ENCODE measurements at places on chromosomes 13 and 19.

- DNase-seq = no peak
These were observed 75.8 kb upstream of the UBAC2 start for GRCh38 chr13:99124794-99125316.

GRCh38 chr19:19022380-19022961 is 10.8 kb downstream of the SUGP2 start:
- DNase-seq = no peak

DNA sequence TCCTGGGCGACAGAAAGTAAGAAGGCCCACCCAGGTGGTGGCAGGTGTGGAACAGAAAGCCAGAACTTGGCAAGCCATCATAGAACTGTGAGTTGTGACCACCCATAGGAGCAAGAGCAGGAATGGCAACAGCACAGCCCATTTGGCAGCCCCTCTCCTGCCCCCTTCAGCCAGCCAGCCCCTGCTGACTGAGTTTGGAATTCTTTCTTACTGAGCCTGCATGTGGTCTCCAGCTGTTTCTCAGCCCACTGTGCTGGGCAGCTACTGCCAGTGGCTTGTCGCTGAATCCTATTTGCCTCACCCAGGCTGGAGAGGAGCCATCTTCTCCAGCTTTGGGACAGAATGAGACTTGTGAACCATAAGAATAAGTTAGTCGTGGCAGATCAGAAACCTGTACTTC is 28.3 kb downstream of the CNMD start:
- no peak for DNase-seq

- DNase-seq = no peak
These were observed 844 bp upstream of the RFX1 start for GRCh38 chr19:14006766-14007562.

- DNase-seq = no peak
These were observed 2.3 kb upstream of the GPR12 start for GRCh38 chr13:26762745-26763345.

DNA sequence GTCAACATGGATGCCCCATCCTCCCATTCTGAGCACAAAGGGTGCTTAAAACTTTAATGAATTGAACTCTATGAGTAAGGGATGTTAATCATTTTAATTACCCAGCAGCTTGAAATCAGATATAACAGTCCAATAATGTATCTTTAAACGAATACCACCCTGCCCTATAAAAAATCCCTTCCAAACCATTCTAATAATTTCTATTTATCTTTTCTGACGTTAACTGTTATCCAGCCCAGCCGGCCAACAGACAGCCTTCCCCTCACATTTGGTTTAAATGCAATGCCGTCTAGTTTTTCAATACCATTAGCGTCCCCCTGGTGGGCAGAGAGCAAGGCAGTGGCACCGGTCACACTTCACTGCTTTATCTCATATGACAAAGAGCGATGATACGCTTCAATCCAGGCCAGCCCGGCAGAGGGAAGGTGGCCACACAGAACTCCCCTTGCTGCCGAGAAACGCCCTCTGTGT is 402.2 kb upstream of the ZNF507 start:
- DNase-seq = no peak

DNA sequence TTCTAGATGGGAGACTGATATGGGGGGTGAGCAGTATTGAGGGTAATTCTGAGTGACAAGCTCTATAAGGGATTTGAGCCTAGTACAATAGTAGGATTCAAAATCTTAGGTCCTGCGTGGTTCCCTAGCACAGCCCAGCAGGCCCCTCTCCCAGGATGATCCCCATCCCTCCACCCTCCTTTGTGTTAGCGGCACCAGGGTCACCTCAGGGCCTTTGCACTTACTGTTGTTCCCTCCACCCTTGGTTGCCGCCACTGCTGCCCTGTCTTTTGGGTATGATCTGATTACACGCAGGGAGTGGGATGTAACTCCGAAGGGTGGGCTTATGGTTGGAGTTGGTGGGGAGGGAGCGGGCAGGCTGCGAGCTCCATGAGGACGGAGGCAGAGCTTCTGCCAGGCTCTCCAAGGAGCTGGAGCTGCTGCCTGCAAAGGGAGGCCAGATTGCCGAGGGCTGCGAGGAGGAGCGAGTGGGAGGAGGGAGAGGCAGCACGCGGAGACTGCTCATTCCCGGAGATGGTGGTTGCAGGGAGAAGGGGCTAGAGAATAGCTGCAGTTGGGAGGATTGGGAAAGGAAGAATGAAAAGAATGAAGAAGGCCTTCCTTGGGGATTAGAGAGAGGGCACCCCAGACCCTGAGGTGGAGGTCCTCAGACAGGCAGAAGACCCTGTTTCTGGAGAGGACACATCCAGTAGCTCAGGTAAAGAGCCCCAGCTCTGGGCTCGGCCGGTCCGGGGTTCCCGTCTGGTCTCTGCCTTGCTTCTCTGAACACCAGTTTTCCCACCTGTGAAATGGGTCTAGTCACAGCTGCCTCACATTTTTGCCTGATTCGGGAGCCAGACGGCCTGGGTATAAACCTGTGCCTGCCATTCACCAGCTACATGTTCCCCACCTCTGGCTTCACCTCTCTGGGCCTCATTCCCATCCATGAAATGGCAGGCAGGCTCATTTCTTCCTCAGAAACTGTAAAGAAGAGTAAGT is 5.2 kb downstream of the NACC1 start:
- DNase-seq = no peak

DNA sequence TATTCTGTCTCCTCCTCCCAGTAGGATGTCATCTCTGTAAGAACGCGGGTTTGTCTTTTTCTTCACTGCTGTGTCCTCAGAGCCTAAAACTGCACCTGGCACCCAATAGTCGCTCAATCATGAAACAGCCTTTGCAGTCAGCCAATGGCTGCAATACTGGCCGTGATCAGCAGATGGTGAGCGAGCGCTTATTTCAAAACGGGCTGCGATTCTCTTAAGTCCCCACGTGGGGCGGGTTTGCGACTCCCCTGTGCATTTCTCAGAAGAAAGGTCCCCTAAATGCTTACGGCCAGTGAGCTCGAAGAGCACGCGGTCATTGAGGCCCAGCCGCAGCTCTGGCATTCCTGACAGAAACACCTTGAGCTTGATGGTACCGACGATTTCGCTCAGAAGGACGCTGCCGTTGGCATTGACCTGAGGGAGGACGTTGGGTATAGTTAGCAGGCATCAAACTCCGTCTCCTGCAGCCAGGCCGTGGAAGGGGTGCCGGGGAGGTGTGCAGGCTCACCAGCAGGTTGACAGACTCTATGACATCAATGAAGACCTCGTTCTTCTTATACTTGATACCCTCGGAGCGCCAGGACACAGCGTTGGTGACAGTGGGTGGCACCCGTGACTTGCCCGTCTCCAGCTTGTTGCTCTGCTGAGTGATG is 6.0 kb downstream of the AP1M2 start:
- DNase-seq = peak; percentile 78

DNA sequence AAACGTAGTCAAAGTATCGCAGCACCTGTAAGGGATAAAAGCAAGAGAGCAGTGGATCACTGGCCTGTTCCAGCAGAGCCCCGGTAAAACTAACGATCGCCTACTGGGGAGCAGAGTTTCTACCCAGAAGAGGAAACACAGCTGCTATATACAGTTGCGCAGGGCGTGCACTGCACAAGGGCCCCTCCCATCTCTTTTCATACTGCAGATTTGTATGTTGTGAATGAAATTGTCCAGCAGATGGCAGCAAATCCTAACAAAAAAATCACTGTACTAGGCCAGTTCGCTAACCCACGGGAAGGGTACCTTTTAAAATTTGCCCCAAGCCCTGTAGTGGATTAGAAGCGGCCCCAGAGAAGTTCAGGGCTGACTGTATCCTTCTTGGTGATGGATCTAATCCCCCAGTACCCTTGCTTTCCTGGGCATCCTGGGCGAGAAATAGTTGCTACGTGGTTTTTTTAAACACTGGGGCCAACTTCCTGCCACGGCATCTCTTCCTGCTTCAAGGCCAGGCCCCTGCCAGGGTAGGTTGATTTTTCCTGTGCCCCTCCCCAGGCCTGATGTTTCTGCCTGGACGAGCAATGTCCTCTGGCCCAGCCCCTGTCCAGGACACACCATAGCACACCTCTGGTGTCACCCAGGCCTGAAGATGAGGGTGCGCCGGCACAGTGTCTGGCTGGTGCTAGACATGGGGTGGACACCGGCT is 127.0 kb downstream of the IER2 start:
- peak; percentile 25 for DNase-seq

DNA sequence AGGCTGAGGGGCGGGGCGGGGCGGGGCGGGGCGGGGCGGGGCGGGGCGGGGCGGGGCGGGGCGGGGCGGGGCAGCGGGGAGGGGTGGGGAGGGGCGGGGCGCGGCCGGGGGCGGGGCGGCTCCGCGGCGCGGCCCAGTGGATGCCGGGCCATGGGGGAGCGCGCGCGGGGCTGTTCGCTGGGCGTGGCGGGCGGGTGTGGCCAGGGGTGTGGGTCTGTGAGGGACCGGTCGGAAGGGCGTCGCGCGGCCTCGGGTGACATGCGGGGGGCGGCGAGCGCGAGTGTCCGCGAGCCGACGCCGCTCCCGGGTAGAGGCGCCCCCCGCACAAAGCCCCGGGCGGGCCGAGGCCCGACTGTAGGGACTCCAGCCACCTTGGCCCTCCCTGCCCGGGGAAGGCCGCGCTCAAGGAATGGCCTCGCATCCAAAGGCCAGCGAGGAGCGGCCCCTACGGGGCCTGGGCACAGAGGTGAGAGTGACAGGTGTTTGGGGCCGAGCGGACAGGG is at the start of gene ZFP28:
ZFP28 (plus strand) TSS at position 188 of the 503 bp plus-strand sequence; CDS start at position 259, 71 bp downstream.
- peak; percentile 60 for DNase-seq

Measured in effector memory CD4-positive, alpha-beta T cell (primary cell).